ENCODE measurements at places on chromosomes 16 and 17.

GRCh38 chr17:77755410-77755963 lies 203.0 kb upstream of the TNRC6C start:
- no peak for DNase-seq

DNA sequence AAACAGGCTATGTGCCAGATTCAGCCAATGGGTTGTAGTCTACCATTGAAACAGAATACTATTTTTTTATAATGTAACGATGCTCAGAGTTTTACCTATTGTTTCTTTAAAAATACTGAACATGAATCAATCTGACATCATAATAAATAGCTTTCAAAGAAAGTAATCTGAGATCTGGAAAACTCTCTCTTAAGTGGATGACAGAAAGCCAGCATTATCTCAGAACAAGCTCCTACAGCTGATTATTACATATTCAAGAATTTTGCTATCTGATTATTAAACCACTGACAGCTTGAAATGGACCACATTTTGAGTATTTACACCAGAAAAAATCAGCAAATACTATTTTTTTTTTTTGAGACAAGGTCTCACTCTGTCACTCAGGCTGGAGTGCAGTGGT lies 484.2 kb upstream of the SOX9 start:
- no peak for DNase-seq

- peak; percentile 18 for DNase-seq
Measured at GRCh38 chr17:59512844-59513385, 52.5 kb upstream of the DHX40 start.

DNA sequence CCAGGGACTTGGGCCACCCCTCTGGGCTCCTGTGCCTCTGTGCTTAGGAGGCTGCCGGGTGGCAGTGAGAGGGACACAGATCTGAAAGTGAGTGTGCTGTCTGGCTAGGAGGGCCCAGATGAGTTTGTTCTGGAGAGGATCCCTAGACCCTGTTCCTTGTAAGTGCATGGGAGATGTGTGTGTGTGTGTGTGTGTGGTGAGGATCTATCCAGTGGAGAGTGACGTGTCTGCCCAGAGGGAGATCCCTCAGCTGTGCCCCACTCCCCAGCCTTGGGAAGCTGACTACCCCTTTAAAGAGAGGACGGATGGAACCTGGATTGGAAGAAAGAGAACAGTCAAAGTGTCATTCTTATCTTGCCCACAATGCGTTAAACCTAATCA lies 25.5 kb upstream of the CDC42EP4 start:
- no peak for DNase-seq

DNA sequence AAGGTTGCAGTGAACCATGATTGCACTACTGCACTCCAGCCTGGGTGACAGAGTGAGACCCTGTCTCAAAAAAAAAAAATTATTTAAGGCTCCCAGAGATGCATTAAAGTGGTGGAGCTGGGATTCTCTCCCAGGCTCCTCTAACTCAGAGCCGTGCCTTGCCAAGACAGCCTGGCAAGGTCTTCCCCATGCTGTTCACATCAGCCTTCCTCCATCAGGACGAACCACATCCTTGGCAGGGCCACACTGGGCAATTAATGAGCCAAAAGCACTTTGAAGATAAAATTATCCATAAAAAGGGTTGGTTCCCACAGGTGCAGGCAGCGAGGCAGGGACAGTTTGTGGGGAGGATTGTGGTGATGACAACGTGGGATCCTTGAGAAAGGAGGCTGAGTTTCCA lies 19.8 kb upstream of the BBS2 start:
- no peak for DNase-seq

DNA sequence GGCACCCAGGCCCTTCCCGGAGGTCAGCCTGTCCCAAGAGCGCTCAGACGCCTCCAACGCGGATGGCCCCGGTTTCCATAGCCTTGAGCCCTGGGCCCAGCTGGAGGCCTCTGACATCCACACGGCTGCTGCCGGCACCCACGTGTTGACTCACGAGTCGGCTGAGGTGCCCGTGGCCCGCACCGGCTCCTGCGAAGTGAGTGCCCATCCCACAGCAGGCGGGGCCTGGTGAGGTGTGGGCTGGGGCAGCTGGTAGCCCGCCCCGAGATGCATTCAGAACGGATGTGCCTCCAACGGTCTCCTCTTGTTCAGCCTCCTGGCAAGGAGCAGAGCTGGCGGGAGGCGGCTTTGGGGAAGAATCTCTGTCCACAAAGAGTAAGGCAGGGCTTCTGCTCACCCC lies 2.7 kb downstream of the WDR90 start:
- peak; percentile 57 for DNase-seq

- no peak for DNase-seq
Measured at GRCh38 chr17:16417399-16417798, 2.0 kb downstream of the TRPV2 start.

DNA sequence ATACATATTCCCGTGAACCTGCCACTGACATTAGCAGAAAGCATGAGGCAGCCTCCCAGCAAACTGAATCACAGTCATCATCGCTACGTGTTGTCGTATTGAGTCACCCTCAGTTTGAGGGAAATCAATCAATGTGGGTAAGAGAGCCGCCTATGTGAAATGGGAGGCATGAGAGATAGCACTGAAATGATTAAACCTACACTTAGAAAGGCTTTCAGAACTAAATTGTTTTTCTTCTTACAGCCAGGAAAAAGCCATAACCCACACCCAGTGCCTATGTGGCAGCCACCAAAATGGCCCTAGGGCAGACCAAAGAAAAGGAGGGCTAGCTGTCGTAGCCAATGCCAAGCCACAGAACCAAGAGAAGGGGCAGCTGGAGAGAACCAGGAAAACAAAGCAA lies 90.5 kb downstream of the ADAMTS18 start:
- DNase-seq, result no peak

DNA sequence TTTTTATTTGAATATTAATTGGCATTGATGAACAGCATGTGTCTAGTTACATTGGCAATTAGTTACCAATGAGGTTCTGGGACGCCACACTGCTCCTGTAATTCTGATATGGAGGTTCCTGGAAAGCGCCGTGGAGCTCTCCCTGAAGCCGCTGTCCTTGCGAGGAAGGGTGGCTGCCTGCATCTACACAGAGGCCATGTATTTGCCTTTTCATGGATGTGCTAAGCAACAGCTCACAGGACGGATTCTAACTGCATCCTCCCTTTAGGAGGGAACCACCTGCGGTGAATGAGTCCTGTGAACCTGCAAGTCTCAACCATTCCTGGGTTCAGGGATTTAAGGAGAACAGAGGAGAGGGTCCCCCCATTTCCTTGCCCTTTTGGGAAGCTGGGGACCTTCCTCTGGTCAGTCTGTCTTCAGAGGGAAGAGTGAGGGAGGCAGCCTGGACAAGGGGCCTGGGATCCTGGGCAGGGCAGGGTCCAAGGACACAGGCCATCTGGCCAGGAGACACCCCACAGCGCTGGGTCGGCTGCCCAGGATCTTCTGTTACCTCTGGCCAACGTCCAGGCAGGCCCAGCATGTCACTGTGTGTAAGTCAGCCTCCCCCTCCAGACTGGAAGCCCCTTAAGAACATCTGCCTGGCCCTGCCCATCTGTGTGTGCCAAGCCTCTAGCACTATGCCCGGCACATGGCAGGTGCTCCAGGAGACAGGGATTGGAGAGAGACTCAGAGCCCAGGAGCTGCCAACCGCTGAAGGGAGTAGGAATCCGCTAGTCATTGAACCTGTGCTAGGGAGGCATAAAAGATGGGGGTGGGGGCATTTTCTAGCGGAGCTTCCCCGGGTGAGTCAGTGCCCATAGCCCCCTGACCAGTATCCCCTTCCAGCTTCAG lies 314.1 kb upstream of the TNRC6C start:
- no peak for DNase-seq

DNA sequence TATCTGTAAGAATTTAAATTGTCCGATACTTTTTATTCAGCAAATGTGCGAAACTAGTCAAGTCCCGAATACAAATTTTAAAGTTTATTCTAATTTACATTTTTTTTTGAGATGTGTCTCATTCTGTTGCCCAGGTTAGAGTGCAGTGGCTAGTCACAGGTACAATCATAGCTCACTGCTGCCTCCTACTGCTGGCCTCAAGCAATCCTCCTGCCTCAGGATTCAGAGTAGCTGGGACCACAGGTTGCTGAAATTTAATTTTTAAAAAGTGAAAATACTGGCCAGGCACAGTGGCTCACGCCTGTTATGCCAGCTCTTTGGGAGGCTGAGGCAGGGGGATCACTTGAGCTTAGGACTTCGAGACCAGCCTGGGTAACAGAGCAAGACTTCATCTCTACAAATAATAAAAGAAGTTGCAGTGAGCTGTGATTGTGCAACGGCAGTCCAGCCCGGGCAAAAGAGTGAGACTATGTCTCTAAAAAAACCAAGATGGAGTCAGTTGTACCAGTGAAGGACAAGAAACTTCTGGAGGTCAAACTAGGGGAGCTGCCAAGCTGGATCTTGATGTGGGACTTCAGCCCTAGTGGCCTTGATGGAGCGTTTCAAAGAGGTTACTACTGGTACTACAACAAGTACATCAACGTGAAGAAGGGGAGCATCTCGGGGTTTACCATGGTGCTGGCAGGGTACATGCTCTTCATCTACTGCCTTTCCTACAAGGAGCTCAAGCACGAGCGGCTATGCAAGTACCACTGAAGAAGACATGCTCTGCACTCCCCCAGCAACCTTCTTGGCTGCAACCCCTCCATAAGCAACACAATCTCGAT lies 5.6 kb downstream of the POLG2 start:
- no peak for DNase-seq

DNA sequence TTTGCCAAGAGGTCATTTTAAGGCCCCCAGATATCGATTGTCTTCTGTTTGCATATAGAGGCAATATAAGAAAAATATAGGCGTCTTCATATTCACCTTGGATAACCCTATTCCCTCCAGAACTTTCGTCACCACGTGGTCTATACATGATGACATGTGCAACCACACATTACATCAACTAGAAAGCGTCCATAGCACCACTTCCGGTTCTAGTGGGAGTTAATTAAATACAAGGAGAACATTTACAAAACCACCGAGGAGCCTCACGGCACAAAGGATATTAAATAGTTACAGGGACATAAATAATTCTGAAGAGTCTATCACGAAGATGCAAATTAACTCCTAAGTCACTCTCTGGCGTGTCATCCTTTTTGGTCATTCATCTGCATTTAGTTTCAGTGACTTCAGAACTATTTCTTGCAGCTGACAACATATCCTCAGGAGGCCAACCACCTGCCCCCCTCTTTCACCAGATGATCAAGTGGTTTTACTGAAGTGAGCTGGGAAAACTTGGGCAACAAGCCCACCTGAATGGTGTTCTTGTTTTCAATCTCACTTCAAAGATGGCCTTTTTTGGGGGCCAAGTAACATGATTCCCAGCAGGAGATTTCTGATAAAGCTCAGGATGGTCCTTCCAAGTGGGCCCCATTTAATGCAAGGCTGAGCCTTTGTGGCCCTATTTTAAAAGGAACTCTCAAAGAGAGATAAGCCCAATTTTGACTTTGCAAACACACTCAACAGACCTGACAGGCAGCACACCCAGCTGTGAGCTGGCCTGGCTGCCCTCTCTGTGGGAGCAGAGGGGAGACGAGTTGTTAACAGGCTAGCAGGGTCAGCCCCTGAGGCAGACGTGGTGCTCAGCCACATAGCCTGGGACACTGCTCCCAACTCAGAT lies 15.3 kb downstream of the CMTM3 start:
- DNase-seq, result no peak

- no peak for DNase-seq
Measured at GRCh38 chr16:26981266-26981938, 85.3 kb upstream of the C16orf82 start.

DNA sequence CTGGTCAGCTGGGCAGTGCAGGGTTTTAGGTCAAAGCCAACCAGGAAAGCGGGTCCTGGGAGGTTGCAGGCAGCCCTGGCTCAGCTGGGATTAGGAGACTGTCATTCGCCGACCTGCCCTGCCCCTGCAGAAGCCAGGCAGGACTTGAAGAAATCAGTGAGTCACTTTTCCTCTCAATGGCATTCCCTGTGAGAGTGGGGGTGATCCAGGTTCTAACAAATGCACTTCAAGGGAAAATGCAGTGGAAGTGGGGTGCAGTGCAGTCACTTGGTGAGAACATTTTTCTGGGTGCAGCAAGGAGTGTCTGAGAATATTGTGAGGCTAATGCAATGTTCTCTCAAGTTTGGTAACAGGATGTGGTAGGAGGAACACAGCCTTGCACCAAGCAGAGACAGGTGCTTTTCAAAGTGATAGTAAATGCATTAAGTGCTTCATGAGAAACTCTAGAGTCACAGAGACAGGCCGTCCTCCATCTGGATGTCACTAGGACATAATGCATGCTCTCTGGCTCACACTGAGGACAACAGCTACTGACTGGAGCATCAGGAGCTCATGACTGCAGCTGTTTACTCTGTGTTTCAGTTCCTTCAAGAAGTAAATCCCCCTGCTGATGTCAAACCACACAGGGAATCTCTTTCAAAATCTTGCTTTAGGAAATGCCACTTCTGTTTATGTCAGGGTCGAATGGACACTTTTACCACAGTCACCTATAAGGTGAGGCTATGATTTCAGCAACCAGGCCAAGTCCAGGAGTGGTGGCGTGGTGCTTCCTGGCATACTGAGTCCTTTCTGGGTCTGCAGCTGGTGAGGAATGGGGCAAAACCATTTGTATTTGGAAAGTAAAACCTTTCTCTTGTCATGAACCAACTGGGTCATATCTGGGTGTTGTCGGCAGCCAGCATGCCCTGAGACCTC lies 16.7 kb downstream of the CDK5R1 start:
- no peak for DNase-seq

DNA sequence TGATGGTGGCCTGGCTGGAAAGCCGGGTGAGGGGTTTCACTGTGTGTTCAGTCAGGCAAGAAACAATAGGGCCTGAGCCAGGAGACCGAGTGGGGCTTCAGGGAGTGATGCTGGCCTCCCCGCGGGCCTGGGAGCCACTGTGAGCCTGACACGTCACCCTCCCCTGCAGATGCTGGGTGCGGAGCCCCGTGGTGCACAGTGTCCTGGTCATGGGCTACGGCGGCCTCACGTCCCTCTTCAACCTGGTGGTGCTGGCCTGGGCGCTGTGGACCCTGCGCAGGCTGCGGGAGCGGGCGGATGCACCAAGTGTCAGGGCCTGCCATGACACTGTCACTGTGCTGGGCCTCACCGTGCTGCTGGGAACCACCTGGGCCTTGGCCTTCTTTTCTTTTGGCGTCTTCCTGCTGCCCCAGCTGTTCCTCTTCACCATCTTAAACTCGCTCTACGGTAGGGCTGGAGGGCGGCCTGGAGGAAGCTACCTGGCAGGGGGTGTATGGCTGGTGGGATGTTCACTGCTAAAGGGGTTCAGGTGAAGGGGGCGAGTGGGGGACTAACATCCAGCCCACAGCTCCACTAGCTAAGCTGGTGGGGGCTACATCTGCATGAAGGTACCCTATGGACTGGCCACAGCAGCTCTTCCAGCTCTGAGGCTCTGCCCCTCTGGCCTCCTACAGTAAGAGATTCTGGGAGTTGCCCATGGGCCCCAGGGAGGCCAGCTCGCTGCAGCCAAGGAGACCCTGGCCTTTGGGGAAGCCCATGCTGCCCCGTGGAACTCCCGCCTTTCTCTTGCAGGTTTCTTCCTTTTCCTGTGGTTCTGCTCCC lies 32.4 kb downstream of the ADGRG5 start:
- DNase-seq, result no peak

Data from COLO829 (cell line).